ENCODE measurements at places on chromosomes 11 and 22. TPM values are rescaled to one million over a fixed set of nuclear protein-coding genes. Genes with fewer than 3 reads are reported as not detected.
A peak's percentile ranks its signal among the peaks of the same experiment; 100 is the strongest.

Gene KCNJ11
- 9.8 TPM for total RNA-seq

Gene TMEM151A
- total RNA-seq, result 0.24 TPM

Gene RRP8
- 21.3 TPM for total RNA-seq

Gene TMPRSS13
- total RNA-seq, result not detected

Gene FGF4
- total RNA-seq, result not detected

Gene STIM1
- total RNA-seq, result 40.4 TPM

Gene TUBA8
- 84.0 TPM for total RNA-seq

DNA sequence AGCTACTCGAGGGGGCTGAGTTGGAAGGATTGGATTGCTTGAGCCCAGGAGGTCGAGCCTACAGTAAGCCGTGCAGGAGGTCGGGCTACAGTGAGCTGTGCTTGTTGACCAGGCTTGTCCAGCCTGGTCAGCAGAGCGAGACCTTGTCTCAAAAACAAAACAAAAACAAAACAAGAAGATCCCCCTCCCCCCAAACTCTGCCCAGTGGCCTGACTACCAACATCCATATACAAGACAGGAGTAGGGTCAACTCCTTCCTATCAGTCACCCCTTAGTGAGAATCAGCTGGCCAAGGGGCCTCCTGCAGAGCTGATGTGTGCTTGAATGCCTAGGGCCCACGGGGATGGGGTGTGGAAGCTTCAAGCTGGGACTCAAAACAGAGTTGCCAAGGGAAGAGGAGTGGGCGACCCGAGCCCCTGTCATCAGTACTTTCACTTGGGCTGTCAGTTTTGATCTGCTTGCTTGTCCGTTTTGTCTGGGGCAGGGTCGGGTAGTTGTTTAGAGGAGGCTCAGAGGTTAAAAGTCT, 942 bp upstream of the TSPAN18 start:
- DNase-seq, result no peak

DNA sequence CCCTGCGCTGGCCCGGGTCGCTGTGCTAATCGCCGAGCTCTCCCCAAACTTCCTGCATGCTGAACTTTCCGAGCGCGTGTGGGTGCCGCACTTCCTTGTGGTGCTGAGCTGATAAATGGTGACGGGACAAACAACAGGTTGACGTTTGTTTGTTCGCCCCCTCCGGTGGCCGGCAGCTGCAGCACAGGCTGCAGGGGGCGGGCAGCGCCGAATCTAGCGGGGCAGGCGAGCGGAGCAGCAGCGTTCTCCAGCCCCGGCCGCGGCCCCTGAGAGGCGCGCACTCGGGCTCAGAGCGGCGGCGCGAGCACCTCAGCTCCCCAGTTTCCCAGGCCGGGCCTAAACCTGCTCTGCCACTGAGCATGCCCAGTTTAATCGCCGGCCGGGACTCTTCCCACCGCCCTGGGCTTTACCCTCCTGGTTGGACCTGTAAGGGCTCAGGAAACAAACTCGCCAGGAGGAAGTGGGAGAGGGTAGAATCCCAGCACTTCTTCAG, at the start of gene PDGFD:
Gene PDGFD (minus strand): TSS at position 120 of the 493 bp plus-strand sequence.
- DNase-seq, result peak; percentile 81

DNA sequence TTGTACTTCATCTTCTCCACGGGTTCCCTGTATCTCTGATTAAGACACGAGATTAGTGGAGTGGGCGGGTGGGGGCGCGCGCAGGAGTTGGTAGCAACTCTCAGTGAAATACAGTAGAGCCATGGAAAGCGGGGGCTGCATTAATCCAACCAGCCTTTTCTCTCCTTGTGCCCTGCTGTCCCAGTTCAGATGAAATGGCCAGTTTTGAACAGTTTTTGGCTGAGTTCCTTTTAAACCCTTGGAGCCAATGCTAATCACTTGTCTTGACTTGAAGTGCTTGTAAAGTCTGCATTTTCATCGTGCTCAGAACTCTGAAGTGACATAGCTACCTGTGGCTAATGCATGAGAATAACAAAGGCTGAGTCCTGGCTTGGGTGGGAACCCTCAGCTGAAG, 734 bp upstream of the TMEM123 start:
- DNase-seq, result no peak

GRCh38 chr11:69531717-69532088, 50.2 kb downstream of the LINC01488 start:
- peak; percentile 56 for DNase-seq

DNA sequence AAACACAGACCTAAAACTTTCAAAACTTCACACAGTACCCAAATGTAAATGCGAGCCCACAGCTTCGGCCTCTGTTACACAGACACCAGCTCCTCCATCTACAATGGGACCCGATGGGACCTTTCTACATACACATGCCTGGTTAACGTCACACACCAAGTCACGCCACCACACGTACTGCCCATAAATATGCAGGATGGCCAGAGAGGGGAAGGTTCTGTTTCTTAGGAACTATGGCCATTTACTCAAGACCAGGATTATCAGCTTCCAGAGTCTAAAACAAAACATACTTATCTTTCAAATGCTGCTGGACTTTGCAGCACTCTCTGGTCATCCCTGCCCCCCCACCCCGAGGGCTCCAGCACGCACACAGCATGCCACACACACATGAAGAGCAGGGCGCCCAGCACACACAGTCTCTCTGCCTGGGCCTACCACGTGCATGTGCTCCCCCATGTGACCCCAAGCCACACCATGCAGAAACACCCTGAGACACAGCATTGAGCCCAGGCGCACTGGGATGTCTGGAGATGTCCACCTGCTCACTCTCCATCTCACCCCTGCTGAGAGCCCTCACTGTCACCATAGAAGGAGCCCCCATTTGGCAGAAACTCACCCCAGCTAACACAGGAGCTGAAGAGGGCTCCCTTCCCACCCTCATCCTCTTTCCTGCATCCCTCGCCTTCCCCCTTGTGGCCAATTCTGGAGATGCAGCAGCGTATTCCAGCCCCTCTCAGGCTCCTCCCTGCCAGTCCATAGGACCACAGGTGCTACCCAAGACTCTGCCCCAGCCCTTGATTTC, 61.8 kb downstream of the SLC22A12 start:
- DNase-seq, result peak; percentile 87

- DNase-seq, result no peak
Observed at GRCh38 chr11:35436581-35437250, 17.4 kb upstream of the SLC1A2 start.

GRCh38 chr22:23274146-23274526, 93.8 kb downstream of the BCR start:
- no peak for DNase-seq

DNA sequence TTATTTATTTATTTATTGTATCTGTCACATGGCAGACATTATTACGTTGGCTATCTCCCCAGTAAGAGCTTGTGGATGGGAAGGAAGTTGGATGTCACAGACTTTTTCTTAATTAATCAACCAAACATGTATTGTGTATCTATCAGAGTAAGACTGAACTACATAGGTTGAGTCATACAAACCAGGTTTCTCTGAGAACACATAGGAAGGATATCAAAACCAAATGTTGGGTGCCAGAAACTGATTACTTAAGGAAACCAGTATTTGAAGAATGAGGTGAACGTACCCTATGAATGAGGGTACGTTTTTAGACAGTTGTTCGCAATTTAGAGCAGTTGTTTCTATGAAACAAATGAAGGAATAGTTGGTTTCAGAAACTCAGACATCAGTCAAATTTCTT, 136.4 kb downstream of the SLC17A6 start:
- no peak for DNase-seq

GRCh38 chr11:26158251-26158650, 173.7 kb upstream of the ANO3 start:
- no peak for DNase-seq

DNA sequence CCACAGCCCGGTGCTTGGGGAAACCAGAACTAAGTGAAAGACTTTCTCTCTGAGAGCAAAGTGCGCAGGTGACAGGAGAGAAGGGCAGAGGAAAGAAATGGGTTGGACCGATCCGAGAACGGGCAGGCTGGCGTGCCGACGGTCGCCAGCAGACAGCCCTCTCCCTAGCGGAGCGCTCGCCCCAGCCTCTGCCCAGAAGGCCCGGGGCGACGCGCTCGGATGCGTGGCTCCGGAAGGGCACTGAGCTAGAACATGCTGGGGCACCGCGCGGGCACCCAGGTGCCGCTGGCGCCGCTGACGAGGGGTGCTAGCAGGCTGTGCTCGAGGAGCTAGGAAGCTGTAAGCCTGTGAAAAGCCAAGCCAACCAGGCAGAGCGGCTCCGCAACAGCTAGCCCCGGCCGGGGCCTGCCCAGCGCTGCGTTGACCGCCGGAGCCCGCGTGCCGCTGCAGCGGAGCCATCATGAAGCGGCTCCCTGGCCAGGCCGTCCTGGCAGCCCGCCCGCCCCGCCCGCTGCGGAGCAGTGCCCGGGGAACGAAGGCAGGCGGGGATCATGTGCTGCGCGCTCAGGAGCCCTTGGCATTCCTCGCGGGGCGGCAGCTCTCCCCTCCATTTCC, 22.1 kb upstream of the RRAS2 start:
- DNase-seq, result peak; percentile 89

GRCh38 chr22:23065069-23065451, 5.3 kb upstream of the GNAZ start:
- DNase-seq, result peak; percentile 41

- DNase-seq, result no peak
Observed at GRCh38 chr11:102757823-102758549, 22.4 kb downstream of the MMP10 start.

DNA sequence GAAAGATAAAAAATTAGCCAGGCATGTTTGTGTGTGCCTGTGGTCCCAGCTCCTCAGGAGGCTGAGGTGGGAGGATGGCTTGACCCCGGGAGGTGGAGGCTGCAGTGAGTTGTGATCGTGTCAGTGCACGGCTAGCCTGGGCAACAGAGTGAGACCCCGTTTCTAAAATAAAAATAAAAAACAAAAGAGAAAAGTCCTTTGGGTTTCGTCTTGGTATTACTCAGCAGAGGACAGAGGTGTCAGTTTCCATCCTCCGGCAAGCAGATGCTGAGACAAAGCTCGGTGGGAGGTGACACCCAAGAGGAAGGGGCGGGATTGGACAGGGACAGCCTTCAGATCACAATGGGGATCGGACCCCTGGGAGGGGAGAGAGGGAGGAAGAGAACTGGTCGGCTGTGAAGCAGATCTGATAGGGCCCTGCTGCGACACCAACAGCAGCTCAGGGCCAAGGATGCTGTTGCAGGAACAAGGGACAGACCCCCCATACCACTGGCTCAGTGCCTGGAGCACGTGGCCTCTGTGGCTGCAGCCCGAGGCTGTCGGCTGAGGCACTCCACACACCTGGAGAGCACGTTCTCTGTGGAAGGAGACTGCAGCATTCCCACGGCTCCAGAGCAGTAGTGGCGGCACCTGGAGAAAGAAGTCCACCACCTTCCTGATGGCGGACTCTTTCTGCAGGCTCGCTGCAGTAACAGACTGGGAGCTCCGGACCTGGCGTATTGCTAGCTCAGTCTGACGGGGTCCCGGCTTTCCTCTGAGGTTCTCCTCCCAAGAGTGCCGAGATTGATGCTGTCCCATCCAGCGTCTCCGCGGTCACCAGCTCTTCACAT, 5.2 kb upstream of the BID start:
- DNase-seq, result no peak

DNA sequence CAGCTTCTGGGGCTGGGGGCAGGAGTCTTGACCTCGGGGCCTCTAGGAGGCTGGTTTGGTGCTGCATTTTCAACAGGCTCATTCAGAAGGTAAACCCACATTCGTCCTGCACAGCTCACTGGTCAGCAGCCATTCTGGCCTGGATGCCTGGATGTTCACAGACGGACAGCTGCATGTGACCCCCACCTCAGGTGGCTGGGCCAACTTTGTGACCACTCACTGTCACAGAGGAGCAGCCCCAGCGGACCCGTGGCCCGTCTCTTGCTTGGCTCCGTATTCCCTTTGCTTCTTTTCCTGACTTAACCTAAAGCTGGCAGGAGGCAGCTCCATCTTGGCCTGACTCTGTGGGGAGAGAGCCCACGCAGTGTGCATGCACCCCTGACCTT, 8.2 kb downstream of the DGCR8 start:
- peak; percentile 43 for DNase-seq

- no peak for DNase-seq
Observed at GRCh38 chr11:30567644-30568043, 18.5 kb downstream of the MPPED2 start.

DNA sequence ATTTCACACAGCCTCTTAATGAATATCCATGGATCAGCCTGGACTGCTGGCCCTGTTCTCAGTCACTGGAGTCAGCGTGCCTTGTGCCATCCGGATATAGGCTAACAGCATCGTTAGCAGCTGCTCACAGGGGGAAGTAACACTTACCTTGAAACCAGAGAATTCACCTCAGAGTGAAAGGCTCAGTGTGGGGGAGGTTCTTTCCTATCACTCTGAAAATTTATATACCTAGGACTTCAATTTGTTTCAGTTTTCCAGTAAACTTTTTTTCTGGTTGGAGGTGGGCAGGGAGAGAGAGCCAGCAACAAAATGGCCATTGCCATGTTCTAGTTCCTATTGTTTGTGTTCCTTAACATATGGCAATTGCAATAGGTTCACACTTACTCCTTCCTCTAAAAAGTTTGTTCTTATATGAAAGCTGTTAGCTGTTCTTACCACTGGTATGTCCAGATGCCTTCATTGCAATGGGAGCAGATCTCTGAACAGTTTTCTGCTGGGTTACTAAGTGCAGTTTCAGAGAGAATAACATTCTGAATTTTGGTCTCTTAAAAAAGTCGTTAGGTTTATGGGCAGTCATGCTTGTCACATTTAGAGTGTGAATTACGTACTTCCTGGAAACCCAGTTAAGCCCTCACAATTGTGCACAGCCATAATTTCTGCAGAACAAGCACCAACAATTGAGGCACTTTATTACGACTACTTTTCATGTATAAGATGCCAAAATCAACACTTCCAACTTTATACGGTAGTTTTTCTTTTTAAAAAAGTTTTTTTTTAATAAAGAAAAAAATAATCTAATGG, 247.6 kb downstream of the CADM1 start:
- no peak for DNase-seq

DNA sequence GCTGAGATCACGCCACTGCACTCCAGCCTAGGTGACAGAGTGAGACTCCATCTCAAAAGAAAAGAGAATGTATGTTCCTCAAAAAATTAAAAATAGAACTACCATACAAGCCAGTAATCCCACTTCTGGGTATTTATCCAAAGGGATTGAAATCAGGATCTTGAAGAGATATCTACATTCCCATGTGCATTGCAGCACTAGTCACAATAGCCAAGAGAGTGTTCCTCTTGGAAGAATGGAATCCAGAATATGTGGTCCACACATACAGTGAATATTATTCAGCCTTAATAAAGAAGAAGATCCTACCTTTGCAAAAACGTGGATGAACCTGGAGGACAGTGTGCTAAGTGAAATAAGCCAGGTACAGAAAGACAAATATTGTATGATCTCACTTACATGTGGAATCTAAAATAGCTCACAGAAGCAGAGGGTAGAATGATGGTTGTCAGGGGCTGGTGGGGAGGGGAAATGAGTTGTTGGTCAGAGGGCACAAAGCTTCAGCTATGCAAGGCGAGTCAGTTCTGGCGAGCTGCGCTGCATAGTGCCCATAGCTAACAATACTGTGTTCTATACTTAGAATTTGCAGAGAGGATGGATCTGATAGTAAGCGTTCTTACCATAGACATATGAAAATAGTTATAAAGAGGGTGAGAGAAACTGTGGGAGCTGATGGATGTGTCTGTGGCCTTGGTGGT, 32.1 kb downstream of the GRIK4 start:
- DNase-seq, result no peak

DNA sequence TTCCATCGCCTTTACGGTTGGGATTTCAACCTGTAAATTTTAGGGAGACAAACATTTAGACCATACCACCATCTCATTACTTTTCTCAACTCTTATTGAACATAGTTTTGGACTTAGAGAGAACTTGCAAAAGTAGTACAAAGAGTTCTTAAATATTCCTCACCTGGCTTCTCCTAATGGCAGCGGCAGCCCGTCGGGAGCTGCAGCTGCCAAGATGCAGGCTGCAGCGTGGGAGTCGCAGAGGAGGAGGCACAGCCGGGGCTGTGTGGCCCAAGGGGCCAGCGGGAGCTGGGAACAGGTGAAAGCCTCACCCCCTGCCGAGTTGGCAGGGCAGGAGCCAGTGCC, 23.1 kb upstream of the RNASEH2C start:
- no peak for DNase-seq

Measured in cardiac septum (tissue), 1 donor.